ENCODE measurements at places on chromosomes 5 and 9.

- no peak for DNase-seq
Observed at GRCh38 chr5:9731159-9731558, 101.0 kb upstream of the TAS2R1 start.

- DNase-seq, result peak; percentile 57
Observed at GRCh38 chr5:33688066-33688465, 203.7 kb downstream of the ADAMTS12 start.

- DNase-seq, result no peak
Observed at GRCh38 chr9:127806871-127807270, 4.2 kb downstream of the FPGS start.

DNA sequence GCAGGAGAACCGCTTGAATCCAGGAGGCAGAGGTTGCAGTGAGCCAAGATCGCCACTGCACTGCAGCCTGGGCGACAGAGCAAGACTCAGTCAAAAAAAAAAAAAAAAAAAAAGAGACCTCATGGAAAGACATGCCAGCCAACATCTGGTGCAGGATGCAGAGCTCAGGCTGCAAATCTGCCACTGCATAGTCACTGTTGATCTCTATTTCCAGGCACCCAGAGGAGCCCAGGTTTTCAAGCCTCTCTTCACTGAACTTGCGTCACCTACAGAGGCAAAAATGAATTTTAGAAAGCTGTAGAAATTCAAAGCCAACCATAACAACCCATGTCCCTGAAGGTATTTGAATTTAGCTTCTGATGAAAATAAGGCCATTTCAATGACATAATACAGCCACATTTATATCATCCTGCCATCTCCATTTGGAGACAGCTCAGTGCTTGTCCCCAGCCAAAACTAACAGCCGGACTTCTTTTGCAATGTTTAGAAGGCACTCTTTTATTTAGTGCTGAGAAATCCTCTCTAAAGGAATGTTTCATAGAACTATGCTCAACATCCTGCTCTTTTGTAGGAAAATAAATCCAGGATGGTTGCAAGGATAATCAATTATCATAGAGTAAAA lies 113.3 kb downstream of the SNX18 start:
- DNase-seq, result peak; percentile 44

- DNase-seq, result peak; percentile 9
Observed at GRCh38 chr5:140734354-140734753, 34.1 kb downstream of the ZMAT2 start.

DNA sequence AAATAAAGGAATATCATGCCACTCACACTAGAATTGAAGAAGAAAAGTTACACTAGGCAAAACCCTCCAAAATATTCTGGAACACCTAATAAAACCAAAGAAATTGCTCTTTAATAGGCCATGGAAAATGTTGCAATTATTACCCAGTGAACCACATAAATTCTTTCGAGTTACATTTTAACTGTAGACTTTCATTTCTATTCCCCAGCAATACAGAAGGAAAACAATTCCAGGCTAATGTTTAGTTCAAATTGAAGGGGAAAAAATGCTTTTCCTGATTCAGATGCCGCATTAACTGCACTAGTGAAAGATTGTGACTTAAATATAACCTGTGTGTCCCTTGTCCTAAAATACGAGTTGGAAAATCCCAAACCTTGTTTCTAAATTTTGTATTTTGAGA lies 439.3 kb upstream of the ADAMTS16 start:
- DNase-seq, result no peak

Measured in fibroblast of skin of back (primary cell).